ENCODE measurements at places on chromosomes 11 and 22. TPM values are rescaled to one million over a fixed set of nuclear protein-coding genes. Genes with fewer than 3 reads are reported as not detected.

GRCh38 chr22:40478338-40479125 is 108.1 kb downstream of the SGSM3 start:
- DNase-seq = no peak

DNA sequence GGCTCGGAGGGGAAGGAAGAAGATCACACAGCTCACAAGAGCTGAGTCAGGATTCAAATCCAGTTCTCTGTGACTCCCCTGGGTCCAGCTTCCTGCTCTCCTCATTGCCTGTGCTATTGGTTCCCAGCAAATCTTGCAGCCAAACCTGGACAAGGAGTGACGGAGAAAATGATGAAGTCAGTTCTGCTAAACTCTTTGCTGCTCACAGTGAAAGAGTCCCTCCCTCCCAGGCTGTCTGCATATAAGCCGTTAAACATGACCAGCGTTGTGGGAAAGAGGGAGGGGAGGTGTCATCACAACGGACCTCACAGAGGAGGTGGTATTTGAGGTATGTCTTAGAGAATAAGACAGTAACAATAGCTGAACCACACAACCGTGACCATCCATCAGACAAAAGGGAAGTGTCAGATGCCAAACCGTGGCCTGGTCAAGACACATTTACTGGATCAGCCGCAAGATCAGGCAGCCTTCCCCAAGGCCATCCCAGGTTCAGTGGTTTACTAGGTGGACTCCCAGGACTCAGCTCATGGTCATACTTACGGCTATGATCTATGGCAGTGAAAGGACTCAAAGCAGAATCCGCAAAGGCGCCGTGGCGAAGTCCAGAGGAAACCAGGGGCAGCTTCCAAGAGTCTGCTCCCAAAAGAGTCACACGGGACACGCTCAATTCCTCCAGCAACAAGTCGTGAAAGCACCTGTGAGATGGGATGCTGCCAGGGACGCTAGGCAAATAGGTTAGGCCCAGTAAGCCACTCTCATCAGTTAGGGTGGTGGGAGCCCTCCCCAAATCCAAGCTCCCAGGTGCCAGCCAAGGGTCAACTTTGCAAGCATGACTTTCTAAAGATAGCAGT is 2.8 kb upstream of the CYTH4 start:
- no peak for DNase-seq

DNA sequence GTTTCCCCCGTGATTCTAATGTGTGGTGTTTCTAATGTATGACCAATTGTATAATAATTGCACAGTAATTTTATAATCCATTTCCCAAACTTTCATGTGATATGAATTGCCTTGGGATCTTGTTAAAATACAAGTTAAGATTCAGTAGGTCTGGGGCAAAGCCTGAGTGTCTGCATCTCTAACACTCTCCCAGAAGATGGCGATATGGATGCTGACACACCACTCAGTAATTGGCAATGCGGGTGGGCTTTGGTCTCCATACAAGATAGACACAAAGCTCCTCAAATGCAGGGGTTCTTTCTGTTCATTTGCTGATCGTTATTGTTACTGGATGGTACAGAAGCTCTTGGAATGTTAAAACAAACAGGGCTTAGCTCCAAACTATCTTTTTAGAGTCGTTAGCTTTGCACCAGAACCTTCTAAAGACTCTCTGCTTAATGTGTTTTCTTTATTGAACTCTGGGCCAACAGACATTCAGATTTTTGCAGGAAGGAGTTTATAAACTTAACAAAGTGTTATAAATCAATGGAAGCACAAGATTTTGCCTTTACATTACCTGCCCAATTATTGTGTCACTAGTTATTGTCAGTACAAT is 45.4 kb upstream of the ANO3 start:
- DNase-seq = peak; percentile 16

DNA sequence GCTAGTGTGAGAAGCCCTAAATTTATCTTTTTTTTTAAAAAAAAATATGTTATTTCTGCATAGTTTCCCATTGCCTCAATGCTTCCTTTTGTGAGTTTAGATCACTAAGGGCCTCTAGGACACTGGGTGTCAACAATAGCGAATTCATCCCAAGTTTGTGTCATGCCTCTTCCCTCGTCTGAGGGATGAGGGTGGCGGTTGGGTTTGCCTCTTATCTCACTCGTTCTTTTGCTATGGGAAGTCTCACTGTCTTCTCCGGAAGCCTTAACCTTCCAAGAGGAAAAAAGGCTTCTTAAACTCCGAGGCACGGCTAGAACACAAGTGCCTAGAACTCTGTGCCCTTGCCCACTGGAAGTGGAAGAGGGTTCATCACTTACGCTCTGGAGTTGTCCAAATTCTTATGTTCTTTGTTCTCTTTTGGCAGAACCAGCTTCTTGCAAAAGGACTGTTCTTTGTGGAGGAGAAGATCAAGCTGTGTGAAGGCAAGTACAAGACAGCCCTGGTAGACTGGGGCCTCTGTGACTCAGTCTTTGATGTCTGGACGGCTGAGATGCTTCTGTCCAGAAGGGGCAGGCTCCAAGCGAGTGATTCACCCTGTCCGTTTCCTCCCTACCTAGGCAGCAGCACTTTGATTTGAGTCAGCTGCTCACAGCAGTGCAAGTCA is 78.5 kb downstream of the TRAF6 start:
- no peak for DNase-seq

- peak; percentile 35 for DNase-seq
These were observed 2.0 kb upstream of the TESMIN start for GRCh38 chr11:68753300-68753699.

GRCh38 chr22:45971408-45972028 is 5.4 kb downstream of the WNT7B start:
- no peak for DNase-seq

DNA sequence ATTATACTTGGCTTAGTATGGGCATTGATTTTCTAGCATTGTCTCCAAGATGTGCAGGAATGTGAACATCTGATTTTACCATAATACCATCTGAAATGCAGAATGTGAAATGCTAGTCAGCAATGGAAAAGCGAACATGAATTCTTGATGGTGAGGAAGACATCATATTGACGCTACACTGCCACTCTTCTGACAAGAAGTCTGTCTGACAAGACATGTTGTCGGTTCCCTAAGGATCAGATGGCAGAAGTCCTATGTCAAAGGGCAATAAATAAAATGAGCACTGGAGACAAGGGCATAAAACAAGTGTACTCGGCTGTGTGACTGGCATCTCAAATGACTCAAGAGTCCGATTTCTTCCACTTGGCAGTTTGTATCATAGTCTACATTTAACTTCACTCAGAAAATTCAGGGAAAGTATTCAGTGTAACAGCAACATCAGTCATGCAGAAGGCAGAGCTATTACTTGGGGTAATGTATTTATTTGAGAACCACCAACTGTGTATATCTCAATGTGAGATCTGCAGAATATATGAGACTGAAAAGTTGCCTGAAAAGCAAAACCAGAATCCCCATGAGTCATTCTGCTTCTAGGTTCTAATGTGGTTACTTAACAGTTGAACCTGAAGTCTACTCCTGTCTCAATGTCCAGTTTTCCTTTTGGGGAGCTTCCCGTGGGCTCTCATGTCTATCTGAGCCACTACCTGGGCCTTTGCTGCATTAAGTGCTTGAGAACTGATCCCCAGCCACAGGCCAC is 51.5 kb downstream of the SLC17A6 start:
- no peak for DNase-seq

DNA sequence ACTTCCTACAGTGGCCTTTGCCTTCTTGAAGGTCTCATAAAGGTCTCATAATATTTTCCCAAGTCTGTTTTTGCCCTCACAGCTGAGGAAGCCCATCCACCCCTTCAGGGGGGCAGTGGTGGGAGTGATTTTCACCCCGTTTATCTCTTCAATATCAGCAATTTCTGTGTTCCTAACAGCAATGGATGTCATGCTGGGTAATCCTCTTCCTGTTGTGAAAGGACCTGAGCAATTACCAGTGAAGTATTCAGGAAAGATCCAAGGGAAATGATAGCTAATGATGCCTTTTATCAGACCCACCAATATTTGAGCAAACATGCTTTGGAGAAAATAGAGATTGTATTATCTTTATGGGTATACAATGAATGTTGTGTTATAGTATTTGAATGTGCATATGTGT is 226.9 kb downstream of the INSC start:
- no peak for DNase-seq

Gene PIH1D2
- 10.1 TPM for total RNA-seq

DNA sequence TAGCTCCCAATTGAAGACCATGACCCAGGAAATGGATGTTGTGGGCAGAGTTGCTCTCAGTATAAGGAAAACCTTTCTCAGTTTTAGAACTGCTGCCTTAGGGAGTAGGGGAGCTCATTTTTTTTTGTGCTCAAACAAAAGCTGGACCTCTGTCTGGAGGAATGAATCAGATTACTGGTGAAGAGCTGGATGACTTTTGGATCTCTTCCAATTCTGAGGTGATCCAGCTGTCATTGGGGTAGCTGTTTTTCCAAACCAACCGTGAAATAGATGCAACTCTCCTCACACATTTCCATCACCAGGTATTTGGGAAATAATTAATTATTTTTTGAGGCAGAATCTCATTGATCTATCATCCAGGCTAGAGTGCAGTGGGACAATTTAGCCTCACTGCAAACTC is 251.3 kb upstream of the PLET1 start:
- no peak for DNase-seq

Gene TSGA10IP
- total RNA-seq = not detected

Gene FIBIN
- 15.3 TPM for total RNA-seq

- no peak for DNase-seq
These were observed 621.3 kb downstream of the ETS1 start for GRCh38 chr11:127965939-127966668.

Gene JOSD1
- total RNA-seq = 76.6 TPM

Gene OR51B6
- not detected for total RNA-seq

- peak; percentile 41 for DNase-seq
These were observed 2.1 kb downstream of the CSNK1E start for GRCh38 chr22:38314933-38315822.

DNA sequence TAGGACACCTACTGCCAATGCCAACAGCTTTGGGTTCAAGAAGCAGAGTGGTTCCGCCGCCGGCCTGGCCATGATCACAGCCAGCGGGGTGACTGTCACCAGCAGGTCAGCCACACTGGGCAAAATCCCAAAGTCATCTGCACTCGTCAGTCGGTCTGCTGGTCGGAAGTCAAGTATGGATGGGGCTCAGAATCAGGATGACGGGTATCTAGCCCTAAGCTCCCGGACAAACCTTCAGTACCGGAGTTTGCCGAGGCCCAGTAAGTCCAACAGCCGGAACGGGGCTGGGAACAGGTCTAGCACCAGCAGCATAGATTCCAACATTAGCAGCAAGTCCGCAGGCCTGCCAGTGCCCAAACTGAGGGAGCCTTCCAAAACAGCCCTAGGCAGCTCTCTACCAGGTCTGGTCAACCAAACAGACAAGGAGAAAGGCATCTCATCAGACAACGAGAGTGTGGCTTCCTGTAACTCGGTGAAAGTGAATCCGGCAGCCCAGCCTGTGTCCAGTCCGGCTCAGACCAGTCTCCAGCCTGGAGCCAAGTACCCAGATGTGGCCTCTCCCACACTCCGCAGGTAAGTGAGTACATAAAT is 115.1 kb downstream of the DBX1 start:
- no peak for DNase-seq

Gene ABCC8
- total RNA-seq = 19.1 TPM

Gene UCP2
- total RNA-seq = 41.4 TPM

Gene FAM83F
- total RNA-seq = 30.7 TPM

DNA sequence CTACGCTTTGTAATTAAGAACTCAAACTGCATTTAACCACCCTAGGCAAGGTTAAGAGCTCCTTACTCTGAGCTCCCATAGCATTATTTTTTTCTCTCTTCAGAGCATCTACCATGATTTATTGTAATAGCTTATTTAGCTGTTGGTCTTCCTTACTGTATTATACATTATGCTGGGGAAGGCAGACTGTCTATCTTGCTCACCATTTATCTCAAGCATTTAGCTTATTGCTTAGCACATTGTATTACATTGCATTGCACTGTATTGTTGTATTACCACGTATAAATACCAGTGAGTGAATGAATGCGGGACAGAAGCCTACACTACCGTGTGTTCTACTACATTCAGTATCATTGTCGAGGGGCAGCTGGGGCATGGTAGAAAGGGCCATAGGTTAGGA is 324.3 kb downstream of the OPCML start:
- no peak for DNase-seq

Gene OR6T1
- total RNA-seq = not detected

GRCh38 chr22:37233751-37234631 is 10.1 kb downstream of the RAC2 start:
- no peak for DNase-seq

Gene C22orf42
- not detected for total RNA-seq

GRCh38 chr11:57513911-57514537 is 1.5 kb downstream of the SLC43A1 start:
- peak; percentile 77 for DNase-seq

Gene RASGRP2
- 5.3 TPM for total RNA-seq

Gene OR56A1
- not detected for total RNA-seq

DNA sequence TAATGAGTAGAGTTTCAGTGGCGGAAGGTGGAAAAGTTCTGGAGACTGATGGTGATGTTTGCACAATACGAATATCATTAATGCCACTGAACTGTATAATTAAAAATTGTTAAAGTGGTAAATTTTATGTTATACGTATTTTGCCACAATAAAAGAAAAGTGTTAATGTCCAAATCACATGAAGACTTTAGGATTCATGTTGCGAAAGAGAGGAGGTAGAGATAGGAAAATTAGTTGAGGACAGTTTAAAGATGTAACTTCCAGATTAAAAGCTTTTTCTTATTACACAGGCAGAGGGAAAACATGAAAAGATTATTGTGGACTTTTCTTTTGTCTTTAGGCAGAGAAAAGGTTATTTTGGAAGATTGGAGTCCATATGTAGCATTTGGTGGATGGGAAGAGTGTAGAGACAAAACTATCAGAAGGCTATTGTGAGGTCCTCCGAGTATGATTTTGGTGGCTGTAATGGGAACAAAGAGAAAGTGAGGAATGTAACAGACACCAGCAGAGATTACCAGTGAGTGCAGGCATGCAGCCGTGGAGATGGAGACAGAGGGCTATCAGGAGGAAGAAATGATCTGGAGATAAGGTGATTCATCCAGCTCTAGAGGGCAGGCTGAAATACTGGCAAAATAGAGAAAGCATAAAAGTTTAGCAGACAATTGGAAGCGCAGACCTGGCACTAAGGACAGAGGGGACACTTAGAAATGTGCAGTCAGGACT is 12.5 kb downstream of the VPS26B start:
- no peak for DNase-seq

Data from thyroid gland (tissue), 4 donors.